ENCODE measurements at places on chromosomes 4 and X.
A peak's percentile ranks its signal among the peaks of the same experiment; 100 is the strongest.

DNA sequence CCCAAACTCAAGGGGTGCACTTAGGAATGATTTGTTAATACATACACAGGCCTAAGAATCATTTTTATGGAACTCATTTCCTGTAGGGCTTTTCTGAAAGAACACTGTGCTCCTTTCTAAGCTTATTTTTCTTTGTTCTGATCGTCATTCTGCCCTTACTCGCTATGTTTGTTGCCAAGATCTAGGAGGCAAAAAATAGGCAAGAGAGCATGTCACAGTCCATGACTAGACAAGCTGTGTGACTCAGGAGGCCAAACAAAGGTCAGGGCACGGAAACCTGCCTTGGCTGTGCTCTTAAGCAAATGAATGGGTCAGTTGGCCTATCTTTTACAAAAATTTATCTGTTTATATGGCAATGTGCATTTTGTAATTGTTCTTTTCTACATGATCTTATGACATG is 42.5 kb upstream of the C1GALT1C1 start:
- DNase-seq: peak; percentile 67

DNA sequence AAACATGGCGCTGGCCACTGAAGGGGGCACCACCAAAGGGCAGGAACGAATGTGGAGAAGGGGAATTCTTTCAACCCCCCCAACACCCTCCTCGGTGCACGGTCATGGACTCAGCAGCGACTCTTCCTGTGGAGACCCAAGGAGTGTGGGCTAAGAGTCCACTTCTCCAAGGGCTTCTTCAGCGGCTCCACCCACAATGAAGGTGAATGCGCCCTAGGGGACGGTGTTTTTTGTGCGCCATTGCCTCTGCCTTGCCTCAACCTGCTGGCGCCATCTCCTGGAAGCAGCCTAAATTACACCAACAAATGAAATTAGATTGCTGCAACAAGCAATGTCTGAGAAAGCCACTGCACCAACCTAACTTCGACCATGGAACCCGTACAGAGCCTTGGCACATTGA is 169.2 kb upstream of the MAGEB18 start:
- DNase-seq: no peak

- no peak for DNase-seq
Measured at GRCh38 chr4:61532336-61533000, 332.3 kb downstream of the ADGRL3 start.

GRCh38 chr4:118765399-118765798 is 70.5 kb downstream of the SEC24D start:
- DNase-seq: peak; percentile 94

- DNase-seq: no peak
Measured at GRCh38 chrX:66005830-66006449, 33.9 kb downstream of the VSIG4 start.

DNA sequence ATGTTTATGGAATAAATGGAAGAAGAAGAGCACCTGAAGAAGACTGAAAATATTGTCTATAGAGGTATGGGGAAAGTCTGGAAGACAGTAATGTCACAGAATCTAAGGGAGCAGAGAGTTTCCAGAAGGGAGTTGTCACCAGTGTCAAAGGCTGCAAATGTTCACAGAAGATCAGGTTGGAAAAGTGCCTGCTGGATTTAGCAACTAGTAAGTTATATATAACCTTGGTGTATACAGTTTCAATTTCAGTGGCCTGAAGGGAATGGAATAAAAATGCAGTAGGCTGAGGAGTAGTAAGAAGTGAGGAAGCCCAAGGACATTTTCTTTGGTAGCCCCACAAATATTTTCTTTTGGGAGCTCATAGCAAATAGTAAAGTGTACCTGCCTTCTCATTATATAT is 107.2 kb downstream of the SATL1 start:
- no peak for DNase-seq

- no peak for DNase-seq
Measured at GRCh38 chr4:136463941-136464340, 1068.4 kb downstream of the PCDH18 start.

DNA sequence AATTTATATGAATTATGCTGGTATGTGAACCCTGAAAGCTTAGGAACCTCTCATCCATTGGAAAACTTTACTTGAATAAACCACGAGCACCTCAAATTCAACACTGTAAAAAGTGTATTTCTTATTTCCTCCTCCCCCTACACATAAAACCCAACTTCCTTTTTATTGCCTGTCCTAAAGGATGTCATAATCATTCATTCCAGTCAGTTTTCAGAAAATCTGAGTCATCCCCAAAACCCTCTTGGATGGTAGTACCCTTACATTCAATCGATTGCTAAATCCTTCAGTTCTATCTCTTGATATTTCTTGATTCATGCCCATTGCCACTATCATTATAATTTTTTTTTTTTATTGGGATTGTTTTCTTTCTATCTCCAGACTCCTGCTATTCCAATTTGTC is 91.1 kb upstream of the ATP8A1 start:
- no peak for DNase-seq

DNA sequence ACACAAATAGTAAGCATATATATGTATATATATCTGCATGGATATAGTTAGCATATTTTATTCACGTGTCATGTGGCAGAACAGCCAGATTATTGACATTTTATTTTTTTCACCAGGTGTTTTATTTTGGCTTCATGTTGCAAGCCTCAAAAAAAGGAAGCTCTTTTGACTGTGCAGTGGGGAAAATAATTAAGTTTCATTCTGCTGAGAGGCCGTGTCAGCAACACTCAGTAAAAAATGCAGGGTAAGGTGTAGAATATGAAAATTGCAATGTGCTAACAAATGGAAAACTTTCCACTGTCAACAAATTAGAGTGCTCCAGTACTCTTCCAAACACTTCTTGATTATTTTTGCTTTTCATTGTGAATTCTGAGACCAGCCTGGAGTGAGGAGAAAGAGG is 511.5 kb downstream of the GLUD2 start:
- no peak for DNase-seq

GRCh38 chr4:99934891-99935290 is 11.5 kb downstream of the DNAJB14 start:
- no peak for DNase-seq
